ENCODE measurements at places on chromosomes 2 and 18.

DNA sequence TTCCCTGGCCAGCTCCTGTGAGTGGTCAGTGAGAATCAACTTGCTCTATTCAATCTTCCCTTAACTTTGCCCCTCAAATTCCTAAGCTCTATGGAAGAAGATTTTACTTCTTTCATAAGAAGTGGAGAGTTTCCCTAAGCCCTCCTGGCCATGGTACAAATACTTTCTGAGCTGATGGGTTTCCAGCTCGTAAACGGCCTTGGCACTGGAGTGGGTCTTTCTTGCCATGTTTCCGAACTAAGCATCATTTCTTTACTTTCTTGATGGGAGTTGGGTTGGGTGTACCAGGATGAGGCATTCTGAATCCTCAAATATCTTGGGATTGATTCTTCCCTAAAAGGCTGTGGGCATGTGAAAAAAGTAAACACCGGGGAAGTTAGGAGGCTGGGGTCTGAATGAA is 72.5 kb downstream of the ACKR3 start:
- DNase-seq, result no peak

DNA sequence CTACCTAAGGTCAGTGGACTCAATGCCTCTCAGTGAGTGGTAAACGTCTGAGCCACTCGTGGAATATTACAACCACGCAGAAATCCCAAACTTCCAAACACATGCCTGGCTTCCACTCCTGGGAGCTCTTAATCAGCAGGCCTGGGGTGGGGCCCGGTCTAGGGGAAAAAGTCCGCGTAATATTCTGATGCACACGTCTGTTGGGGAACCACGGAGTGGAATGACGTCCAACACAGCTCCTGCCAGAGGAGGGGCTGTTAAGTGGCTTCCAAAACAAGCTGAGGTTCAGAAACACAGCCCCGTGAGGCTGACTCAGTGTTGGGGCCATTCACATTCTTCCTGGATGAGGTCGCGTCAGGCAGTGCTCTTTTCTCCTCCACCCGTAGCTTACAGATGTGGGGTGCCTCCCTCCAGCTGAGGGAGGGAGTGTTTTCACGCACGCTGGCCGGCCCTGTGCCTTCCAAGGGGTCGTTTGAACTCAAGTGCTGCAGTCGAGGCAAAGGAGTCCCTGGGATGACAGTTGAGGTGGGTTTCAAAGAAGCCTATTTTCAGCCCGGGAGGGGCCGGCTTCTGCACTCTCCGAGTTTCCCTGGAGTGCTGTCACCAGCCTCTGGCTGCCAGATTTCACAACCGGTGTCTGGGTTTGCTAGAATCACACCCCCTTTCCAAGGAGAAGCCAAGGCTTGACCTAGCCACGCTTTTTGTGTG is 73.1 kb downstream of the ACKR3 start:
- no peak for DNase-seq

DNA sequence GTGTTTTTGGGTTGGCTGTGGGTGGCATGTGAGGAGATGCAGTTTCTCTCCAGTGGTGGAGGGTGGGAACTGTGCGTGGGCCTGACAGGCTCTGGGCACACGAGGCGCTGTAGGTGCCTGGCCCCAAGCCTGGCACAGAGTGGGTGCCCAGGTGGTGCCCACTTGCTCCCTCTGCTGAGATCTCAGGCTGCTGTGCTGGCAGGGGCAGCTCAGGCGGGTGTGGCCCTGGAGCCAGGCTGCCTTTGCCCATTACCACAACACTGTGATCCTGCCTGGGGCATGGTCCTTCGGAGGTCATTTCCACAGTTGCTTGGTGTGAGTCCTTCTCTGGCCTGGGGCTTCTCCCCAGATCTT is 20.4 kb downstream of the TSHZ1 start:
- no peak for DNase-seq

- DNase-seq, result no peak
These were observed 390.3 kb upstream of the GALNT5 start for GRCh38 chr2:156867201-156867600.

DNA sequence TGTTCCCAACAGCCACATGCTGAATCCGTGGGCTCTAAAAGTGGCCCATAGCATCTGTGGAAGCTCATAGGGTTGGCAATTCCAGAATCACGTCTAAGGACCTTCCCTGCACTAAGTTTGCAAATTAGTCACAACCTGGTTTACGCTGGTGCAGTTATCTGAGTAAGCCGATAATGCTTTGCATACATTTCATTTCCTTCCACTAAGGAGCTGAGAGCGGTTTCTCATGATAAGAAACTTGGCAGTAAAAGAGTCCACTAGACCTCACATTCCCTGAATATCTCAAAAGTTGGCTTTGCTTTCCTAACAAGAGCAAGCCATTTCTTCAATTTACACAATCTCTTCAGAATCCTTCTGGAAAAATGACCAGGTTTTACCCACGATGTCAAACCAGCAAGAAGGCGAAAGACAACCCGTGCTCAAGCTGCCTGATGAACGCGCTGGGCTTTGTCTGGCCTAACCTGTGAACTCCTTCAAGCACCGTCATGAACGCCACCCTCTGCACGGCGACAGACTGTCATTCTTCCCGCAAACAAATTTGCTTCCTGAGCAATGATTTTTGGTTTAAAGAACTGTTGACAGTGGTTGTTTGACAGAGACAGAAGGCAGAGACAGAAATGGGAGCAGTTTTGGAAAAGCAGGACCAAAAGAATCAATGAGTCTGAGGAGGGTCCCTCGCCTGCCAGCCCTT is 73.0 kb upstream of the COPS8 start:
- no peak for DNase-seq

DNA sequence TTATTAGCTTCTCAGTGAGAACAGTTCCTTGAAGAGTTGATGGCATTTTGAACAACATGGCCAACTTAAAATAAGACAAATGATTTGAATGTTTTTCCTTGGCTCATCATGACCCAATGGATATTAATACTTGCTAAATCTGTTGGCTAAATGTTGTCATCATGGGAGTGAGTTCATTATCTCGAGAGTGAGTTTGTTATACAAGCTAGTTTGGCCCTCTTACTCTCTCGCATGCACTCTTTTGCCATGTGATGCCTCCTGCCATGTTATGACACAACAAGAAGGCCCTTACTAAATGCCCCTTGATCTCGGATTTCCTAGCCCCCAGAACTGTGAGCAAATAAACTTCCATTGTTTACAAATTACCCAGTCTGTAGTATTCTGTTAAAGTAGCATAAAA is 22.9 kb upstream of the SANBR start:
- no peak for DNase-seq

DNA sequence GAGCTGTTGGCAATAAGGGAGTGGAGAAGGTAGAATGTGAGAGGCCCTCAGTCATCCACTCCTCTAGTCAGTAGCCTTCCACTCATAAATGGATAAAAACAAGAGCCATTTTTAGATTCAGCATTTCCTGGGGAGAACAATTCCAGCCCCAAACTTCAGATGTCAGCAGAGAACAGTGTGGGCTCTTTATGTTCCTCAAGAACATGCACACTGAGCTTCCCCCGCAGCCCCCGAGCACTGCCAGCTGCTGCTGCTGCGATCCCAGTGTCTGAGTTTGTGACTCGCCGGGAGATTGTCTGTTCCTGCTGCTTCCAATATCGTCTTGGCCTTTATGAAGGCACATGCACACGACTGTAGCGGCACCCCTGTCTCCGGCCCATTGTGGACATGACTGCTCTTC is 143.7 kb upstream of the CTNNA2 start:
- no peak for DNase-seq

DNA sequence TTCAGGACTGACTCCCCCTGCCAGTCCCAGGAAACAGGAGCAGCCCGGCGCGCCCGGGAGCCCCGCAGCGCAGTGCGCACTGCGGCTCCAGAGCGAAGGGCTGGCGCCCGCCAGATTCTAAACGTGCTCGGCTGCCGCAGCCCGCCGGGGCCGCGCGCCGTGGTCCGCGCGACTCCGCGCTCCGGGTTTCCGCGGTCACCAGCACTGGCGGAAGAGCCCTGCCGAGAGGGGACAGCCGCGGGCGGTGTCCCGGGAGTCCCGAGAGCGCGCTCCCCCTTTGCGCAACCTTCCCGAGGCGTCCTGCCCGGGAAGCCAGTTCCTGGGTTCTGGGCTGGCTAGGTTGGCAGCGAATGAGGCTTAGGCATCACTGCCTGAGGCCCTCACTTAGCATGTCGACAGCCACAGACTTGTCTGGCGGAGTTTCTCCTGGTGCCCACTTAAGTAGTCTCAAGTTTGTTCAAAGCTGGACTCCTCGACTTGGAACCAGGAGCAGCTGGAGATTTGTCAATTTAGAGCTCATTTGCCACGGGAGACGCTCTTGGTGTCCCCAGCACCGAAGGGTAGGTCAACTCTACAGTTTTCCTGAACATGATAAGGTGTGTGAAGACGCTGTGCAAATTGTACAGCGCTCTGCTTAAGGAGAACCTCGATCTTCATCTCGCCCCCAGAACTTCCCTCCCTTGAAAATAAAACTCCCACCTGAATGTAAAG is 1.5 kb upstream of the VSNL1 start:
- no peak for DNase-seq

DNA sequence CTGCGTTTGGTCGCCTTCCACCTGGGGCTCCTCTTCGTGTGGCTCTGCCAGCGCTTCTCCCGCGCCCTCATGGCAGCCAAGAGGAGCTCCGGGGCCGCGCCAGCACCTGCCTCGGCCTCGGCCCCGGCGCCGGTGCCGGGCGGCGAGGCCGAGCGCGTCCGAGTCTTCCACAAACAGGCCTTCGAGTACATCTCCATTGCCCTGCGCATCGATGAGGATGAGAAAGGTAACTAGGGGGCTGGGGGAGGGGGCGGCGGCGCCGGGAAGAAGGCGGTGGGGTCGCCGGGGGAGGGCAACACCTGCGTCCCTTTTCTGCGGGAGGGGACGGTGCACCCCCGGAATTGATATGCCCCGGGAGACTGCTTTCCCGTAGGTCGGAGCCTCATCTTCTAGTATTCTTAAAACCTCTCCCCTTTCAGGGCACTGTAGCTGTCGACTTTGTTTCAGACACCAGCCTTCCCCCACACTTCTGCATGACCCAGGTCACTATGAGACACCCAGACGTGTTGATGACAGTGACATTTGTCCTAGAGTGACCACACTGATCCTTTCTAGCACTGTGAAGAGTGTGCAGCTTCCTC is 755 bp downstream of the SPAST start:
- no peak for DNase-seq

DNA sequence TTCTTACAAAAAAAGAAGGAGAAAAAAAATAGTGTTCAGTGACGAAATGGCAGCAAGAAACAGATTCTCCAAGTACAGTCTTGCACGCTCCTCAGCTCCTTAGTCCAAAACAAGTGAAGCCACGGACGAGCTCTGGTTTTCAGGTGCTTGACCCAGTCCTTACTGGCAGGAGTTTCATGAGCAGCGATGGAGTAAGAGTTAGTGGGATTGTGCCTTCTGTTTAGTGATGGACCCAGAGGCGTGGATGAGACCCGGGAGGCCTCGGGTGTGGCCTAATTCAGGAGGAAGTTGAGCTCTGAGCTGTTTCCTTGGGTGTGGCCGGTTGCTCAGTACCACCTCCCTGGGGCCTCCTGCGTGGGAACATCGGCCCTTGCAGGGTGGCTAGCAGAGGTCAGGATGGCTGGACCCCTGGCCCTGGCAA is 52.0 kb downstream of the KIF5C start:
- peak; percentile 4 for DNase-seq

- no peak for DNase-seq
These were observed 86.6 kb downstream of the PTH2R start for GRCh38 chr2:208493186-208493585.

DNA sequence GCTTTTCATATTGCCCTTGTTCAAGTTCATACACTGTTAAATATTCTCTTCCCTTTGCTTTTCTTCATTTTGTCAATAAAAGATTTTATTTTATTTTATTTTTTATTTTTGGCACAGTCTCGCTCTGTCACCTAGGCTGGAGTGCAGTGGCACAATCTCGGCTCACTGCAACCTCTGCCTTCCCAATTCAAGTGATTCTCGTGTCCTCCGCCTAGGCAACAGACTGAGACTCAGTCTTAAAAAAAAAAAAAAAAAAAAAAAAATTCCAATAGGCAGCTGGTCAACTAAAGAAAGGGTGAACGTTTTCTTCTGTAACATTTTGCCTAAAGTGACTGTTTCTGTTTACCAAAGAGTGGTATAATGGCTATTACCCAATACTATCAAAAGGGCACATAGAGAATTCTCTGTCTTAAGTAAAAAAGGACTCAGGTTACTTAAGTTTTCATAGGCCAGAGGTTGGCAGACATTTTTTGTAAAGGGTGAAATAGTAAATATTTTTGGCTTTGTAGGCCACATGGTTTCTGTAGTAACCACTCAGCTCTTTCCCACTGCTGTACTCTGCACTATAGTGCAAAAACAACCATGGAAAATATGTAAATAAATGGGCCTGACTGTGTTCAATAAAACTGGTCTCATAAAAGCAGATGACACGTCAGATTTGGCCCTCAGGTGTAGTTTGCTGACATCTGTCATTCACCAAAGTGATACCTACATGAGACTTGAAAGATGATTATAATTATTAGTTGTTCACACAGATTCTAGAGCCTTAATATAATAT is 113.4 kb downstream of the MIB1 start:
- DNase-seq, result no peak

- DNase-seq, result no peak
These were observed 391.6 kb downstream of the ADCYAP1 start for GRCh38 chr18:1296237-1296636.

GRCh38 chr2:64819361-64819760 is 165.6 kb upstream of the SERTAD2 start:
- no peak for DNase-seq

- no peak for DNase-seq
These were observed 23.4 kb upstream of the C1QL2 start for GRCh38 chr2:119181791-119182445.

All from esophagus squamous epithelium (tissue), 5 donors.